ENCODE measurements at places on chromosomes 11 and 22.

- peak; percentile 30 for DNase-seq
Observed at GRCh38 chr11:70067591-70068341, 10.4 kb upstream of the ANO1 start.

GRCh38 chr11:76610871-76611475 lies 59.6 kb downstream of the LRRC32 start:
- peak; percentile 54 for DNase-seq

DNA sequence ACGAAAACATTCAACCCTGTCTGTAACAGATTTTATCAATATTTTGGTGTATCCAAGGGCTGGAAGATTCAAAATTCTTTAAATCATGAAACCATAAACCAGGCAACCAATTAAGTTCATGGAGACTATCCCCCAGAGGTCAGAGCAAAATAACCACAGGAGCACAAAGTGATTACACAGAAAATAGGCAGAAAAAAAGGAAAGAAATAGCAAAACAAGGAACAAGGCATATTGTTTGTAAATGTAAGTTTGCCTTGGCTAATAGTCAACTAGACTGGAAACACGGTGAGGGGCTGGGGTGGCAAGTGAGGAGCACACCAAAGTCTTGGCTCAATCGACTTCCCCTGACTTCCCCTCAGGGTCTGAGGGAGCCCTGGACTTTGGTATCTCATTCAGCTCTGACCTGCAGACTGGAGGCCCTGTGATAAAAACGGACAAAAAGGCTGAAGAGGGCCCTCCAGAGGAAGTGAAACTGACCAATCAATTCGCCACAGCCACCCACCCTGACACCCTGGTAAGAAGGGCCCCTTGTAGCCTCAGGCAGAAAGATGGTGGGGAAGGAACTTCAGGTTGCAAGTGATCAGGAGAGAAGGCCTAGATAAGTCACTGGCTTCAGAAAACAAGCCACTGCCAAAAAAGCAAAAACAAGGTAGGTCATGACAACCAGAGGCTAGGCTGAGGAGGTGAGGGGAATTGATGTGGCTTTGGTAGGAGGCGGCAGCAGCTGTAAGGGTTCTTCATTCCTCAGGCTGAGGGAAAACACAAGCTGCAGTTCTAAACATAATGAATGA lies 1.8 kb downstream of the SIK3 start:
- peak; percentile 65 for DNase-seq

GRCh38 chr22:19723983-19724827 lies 866 bp downstream of the GP1BB start:
- no peak for DNase-seq

GRCh38 chr22:36901411-36902142 lies 11.9 kb upstream of the CSF2RB start:
- DNase-seq: no peak

DNA sequence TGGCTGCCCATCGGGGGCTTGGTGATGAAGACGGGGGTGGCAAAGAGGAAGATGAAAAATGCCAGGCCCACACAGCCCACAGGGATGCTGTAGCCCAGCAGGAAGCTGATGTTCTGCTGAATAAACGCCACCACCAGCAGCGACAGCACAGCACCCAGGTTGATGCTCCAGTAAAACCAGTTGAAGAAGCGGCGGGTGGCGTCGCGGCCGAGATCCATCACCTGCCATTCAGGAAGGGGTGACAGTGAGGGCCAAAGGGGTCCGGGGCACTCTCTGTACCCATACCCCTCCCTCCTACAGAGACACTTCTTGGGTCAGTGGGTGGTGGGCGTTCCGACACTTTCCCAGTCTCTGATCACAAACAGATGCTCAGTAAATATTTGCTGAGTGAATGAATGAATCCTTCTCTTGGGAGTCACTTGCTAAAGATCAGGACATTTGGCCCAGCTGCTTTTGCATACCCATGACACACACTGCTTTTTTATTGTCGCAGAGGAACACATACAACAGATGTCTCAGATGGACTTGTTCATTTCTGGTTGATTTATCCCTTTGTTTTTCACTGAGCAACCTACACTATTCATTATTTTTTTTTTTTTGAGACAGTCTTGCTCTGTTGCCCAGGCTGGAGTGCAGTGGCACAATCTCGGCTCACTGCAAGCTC lies 5.2 kb downstream of the SLC15A3 start:
- no peak for DNase-seq

GRCh38 chr11:35951680-35952079 lies 7.8 kb downstream of the LDLRAD3 start:
- DNase-seq: no peak

GRCh38 chr11:86812322-86812670 lies 12.0 kb downstream of the PRSS23 start:
- DNase-seq: no peak

DNA sequence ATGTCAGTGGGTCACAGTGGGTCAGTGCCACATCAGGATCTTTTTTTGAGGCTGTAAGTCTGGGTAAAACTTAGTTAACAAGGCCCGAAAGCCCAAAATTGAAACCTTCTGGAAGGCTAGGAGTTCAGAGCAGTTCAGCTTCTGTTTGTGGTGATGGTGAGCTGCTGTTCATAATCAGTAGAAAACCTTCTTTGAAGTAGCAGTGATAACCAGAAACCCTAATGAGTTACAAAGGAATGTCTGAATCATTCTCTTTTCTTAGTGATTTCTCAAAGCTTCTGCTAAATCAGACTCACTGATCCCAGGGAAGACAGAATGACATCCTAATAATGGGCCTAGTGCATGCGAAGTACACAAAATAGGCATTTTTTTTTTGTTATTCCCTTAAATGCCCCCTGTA lies 124.7 kb downstream of the PARVA start:
- DNase-seq: no peak

- no peak for DNase-seq
Observed at GRCh38 chr11:6516865-6517264, 19.8 kb downstream of the DNHD1 start.

- no peak for DNase-seq
Observed at GRCh38 chr11:74279256-74279655, 32.2 kb downstream of the P4HA3 start.

DNA sequence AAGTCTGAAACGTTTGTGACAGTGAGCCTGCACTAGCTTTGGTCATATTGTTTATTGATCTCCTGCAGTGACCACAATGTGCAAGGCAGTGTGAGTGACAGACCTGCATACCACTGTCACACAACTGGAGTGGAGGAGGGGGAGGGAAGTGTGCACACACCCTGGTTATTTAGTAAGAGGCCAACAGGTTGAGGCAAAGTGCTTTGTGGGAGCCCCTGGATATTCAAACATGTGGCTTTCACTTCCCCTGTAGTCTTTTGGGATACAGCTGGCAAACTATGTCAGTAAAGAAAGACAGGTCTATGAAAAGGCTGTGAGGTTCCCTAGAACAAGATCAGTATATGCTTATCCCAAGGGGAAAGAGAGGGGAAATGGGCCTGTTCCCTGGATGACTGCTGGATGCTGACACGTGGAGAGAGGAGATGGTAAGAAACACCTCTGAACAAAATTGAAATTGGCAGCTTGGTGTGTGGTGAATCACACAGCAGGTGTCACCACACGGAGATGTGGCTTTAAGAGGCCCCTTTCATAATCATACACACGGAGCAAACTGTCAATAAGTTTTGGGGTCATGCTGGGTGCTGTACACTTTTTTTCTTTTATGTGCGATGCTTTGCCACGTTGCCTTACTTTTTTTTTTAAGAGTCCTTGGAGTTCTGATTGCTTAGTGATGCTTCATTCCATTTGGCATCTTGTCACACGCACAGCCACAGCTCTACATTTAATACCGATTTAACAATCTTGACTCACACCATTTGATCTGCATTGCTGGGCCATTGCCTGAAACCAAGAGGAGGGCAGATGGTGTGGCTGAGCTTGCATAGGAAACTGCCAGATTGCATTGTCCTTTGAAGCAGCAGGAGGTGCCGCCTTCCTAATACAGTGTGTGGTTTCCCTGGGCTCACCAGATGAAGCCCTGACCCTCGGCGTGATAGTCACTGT lies 11.3 kb downstream of the OSBP2 start:
- DNase-seq: no peak

GRCh38 chr22:41780746-41781505 lies 19.6 kb upstream of the CCDC134 start:
- DNase-seq: peak; percentile 89

GRCh38 chr11:28874706-28875105 lies 766.5 kb downstream of the METTL15 start:
- no peak for DNase-seq

GRCh38 chr22:19516378-19517170 lies 7.6 kb downstream of the CLDN5 start:
- no peak for DNase-seq

- DNase-seq: no peak
Observed at GRCh38 chr11:31966846-31967245, 124.0 kb upstream of the RCN1 start.

GRCh38 chr22:20566420-20567260 lies 59.2 kb downstream of the MED15 start:
- DNase-seq: no peak

GRCh38 chr22:35111244-35111643 lies 45.3 kb downstream of the ISX start:
- DNase-seq: no peak

DNA sequence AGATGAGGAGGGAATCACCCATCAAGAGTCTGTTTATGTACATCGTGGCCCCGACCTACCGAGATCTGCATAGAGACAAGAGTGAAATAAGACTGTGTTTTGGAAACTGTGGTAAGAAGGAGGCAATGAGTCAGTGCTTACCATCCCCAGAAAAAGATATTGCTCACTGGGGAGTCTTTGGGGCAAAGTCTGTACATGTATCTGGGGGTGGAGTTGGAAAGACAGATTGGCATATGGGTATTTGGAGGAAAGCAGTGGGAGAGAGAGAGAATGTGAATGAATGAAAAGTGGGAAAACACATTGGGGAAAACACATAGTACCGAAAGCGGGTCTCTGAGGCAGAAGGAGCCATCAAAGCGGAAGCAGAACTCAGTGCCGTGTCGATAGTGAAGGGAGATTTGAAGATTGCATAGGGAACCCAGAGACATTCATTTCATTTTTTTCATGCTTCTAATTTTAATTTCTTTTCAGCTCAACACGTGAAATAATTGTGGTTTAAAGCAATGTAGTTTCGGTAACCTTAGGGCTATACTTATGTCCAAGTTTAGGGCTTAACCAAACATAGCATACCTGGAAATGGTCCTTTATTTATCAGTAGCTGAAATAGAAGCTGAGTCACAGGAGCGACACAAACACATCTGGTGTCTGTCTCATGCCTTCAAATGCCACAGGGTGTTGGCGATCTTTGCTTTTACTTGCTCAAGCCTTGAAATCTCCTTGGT lies 98.6 kb upstream of the CD44 start:
- DNase-seq: no peak

DNA sequence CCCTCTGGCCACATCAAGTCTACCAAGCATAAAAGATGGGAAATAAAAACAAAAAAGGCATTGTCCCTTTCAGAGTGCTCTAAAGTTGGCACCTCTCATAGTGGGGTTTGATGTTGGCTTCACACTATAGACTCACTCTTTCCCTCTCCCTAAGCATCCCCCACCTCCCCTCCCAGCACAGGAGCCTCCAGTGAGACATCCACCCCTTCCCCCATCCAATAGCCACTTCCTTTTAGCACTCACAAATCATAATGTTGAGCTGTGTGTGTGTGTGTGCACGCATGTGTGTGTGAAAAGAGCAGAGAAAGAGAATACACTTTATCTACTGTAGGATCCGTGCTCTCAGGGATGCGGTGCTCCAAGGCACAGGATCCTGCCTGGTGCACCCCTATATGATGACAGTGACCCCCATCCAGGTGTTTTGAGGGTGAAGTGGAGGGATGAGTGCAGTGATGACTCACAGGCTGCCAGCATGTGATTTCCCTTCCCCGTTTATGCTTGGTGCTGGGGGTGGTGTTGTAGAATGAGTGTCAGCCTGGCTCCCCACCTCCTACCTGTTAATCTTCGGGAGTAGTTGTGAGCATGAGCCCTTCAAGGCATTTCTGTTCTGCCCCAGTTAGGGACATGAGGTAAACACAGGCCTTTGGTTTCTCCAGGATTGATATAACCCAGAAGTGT lies 235.2 kb upstream of the B3GAT1 start:
- no peak for DNase-seq

DNA sequence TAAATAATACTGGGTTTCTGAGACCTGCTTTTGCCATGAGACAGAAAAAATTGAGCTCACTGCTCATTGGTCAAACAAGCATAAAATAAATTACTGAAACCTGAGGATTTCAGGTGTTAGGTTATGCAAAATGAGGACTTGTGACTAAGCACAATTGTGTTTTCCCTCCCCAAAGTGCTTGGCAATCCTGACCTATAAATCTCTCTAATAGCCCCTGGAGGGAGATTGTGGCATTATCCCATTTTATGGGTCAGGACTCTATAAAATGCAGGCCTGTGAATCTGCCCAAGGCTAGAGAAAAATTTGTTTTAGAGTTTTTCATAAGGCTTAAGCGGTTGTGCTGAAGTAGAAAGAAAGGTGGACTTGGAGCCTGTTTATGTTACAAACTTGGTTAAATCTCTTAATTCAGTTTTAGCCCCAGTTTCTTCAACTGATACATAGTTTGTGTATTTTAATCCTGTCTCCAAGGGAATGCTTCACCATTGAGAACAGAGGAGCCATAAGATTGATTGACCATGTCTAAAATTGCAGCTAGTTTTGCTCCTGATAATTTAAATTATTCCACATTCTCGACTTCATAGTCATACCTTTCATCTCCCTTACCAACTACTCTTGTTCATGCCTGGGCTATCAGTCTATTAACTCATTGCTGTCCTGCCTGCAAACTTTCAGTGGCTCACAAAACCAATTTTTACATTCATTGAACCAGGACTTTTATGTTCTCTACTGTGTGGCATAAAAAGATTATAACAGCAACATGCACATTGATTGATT lies 63.6 kb upstream of the LRRC4C start:
- DNase-seq: no peak

DNA sequence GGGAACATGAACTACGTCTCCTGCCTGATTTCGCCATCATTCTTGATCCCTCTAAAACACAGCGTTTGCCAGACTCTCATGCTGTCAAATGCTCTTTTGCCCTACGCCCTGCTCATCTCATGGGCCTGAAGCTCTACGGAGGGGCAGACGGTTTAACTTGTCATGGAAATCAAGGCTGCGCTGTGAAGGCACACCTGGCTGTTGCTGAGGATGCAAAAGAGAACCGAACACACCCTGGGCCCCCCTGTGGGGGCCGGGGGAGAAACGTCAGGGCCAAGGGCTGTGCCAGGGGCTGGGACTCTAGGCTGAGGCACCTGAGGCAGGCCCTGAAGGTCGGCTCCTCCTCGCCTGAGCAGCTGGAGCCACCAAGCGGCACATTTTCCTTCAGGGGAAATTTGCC lies 957.2 kb downstream of the BRD1 start:
- DNase-seq: no peak

- DNase-seq: no peak
Observed at GRCh38 chr22:50456026-50456425, 18.8 kb downstream of the SBF1 start.

DNA sequence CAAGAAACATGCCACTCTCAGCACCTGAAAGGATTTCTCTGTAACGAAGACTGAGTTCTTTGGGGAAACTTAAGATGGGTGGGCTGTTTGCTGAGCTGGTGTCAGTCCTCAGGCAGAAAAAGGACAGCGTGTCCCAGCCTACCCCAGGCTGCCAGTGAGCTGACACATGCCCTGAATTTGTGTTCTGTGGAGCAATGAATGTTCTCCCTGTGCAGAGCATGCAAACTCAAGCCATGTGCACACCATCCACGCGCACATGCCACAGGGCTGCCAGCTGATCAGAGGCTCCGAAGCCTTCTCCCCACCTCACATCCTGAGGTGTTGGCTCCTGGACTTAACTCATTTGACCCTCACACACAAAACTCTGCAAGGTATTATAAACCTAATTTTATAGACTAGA lies 104.9 kb downstream of the KCNC1 start:
- DNase-seq: no peak

- DNase-seq: no peak
Observed at GRCh38 chr22:35326854-35327562, 27.3 kb downstream of the TOM1 start.

- DNase-seq: peak; percentile 76
Observed at GRCh38 chr22:27804470-27805297, 3.1 kb upstream of the MN1 start.

Data from activated CD8-positive, alpha-beta memory T cell treated with anti-CD3 and anti-CD28 coated beads for 24 hours (primary cell).